ENCODE measurements at places on chromosomes 5 and 9. TPM values are rescaled to one million over a fixed set of nuclear protein-coding genes. Genes with fewer than 3 reads are reported as not detected.

HRH2 gene
- 15.6 TPM for total RNA-seq

ARHGEF28 gene
- 0.30 TPM for total RNA-seq

GPR150 gene
- 0.57 TPM for total RNA-seq

NTNG2 gene
- total RNA-seq = 3.5 TPM

SURF1 gene
- 32.9 TPM for total RNA-seq

TEX48 gene
- total RNA-seq = not detected

IRX4 gene
- 308 TPM for total RNA-seq

C9orf153 gene
- 1.0 TPM for total RNA-seq

FOXD4 gene
- 1.5 TPM for total RNA-seq
